ENCODE measurements at places on chromosomes 3 and 15.

GRCh38 chr15:96416218-96416933 is 85.9 kb downstream of the NR2F2 start:
- no peak for DNase-seq

- no peak for DNase-seq
Measured at GRCh38 chr3:55519019-55519418, 31.9 kb upstream of the WNT5A start.

DNA sequence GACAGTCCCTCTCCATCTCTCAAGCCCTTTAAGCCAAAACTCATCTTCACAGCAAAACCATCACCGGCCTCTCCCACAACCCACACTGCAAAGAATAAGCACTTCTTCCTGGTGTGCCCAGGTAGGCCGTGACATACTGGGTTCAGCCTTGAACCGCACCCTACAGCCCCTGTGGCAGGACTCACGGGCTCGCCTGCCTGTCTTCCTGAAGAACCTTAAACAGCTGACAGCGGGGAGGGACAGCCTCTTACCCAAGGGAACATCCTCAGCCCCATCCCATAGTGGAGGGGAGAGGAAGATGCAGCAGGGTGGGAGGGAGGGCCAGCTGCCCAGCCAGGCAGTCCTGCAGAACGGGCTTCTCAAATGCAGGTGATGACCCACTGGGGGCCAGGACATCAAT is 40.2 kb downstream of the TBC1D2B start:
- no peak for DNase-seq

GRCh38 chr15:71705151-71705550 is 105.2 kb upstream of the NR2E3 start:
- DNase-seq, result no peak

DNA sequence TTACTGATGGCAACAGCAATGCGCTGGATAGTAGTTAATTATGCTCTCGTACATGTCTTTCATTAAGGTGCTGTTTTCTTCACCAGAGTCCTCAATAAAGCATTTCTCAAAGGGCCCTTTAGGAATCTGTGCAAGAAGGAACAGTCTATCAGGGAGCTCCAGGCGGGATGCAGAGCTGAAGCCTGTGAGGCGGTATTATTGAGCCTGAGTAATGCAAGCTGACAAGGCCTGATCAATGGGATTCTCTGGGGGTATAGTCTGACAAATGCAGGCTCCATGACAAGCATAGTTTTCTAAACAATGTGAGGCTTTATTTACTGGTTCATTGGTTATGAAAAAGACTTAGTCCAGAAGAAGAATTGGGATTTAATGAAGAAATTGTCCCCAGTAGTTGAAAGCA is 530.9 kb upstream of the CBLB start:
- DNase-seq, result no peak

DNA sequence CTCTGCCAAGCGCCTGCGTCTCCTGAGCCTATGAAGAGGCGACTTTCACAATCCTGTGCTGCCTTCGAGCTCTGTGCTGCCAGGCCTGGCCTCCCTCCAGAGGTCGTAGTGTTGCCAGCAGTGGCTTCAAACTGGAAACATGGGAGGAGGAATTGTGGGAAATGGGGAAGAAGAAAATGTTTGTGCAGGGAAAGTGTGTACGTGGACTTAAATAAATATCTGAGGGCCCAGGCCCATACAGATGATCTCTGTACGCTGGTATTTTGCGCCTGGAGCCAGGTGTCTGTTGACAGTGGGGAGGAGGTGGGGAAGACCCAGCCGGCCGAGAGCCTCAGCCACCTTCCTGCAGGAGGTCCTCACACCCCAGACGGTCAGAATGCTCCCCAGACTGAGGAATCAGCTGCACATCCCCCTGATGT is 44.6 kb downstream of the ZBTB38 start:
- DNase-seq, result no peak

DNA sequence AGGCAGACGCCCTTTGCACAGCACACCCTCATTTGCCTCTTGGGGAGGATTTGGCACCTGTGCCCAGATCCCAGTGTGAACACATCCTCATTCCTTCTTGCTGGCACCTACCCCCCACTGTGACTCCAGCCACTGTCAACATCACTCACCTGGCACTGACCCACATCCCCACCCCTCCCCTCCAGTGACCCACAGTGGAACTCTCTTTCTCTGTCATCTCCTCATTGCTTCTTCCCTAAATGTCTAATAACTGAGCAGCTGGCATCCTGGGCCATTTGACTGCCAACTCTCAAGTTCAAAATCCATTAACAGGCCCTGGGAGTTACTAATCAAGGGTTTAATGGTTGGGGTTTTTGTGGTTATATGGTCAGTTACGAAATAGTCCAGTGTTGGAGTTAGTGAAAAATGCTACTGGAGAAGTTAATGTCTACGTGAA is 14.4 kb downstream of the SNAPC5 start:
- no peak for DNase-seq

GRCh38 chr3:63582943-63583500 is 69.5 kb upstream of the SNTN start:
- no peak for DNase-seq

- no peak for DNase-seq
Measured at GRCh38 chr15:81072551-81072950, 61.5 kb upstream of the CFAP161 start.

DNA sequence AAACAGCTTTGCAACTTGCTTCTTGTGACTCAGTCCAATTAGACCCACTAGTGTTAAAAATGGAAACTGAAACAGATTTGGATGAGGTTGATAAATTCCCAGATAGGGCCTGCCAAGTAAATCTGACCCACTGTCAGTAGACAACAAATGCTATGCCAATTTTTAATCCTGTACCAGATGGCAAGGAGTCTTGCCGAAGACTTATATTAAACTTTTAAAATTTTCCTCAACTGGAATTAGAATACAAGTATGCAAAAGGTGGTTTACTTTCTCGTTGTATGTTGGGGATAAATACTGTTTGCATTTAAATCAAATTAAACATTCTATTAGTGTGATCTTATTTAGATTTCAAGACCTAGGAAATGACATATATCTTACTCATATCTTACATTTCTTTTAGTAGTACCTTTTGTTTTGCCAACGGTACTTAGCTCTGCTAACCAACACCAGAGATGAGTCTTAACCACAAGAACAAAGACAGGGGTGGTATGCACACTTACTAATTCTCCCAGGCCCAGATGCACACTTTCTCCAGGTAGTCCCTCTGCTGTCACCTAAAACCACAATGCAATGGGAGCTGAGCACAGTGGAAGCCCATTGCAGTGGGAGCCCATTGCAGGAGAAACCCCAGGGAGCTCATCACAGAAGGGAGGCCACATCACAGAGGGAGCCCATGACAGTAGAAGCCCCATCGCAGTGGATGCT is 77.8 kb downstream of the WWTR1 start:
- no peak for DNase-seq

DNA sequence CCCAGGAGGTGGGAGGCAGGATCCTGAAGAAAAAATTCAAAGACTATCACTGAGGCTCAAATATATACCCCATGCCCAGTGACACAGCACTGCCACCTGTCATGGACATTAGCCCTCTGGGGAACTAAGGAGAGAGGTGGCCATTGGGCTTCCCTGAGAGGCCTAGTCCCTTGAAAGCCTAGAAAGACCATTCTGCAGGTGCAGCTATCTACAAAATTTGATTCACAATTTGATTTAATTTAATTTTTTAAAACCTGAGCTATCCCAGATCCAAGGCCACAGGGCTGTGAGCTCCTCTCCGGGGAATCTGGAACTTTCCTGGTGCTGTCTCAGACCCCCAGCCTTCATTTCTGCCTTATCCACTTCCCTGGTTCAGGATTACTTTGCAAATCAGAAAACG is 16.9 kb upstream of the KLHL24 start:
- DNase-seq, result no peak

GRCh38 chr3:116034794-116035193 is 410.5 kb downstream of the LSAMP start:
- DNase-seq, result no peak

GRCh38 chr3:73884361-73884760 is 259.6 kb upstream of the PDZRN3 start:
- DNase-seq, result no peak

DNA sequence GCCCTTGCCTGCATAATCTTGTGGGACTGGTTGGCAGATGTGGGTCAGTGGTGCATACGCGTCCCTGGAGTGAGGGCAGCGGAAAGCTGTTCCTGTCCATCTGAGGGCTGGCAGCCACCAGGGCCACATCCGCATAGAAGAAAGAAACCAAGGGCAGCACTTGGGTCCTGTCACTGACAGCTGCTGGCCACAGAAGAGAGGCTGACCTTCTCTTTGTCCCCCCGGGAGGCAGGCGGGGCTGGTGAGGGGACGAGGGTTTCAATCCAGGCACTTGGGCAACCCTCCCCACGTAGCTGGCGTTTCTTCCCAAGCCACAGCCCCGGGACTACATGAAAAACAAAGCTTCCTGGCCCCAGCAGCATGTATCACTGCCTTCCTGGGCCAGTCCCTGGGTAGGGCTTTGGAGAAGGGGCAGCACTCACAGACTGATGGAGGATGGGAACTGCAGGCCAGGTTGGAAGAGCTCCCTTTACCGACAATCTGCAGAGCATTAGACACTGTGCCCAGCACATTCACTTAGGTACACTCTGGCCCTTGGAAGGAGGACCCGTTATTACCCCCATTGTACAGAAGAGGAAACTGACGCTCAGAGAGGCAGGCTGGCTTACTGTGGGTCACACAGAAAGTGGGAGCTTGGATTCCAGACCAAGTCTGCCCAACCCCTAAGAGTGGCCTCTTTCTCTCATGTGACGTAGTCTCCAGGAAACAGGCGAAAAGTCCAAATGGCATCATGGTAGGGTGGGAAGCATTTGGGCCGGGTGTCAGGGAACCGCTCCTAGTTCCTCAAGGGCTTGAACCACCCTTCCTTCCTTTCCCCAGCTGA is 78.8 kb upstream of the SLC6A6 start:
- DNase-seq, result no peak

DNA sequence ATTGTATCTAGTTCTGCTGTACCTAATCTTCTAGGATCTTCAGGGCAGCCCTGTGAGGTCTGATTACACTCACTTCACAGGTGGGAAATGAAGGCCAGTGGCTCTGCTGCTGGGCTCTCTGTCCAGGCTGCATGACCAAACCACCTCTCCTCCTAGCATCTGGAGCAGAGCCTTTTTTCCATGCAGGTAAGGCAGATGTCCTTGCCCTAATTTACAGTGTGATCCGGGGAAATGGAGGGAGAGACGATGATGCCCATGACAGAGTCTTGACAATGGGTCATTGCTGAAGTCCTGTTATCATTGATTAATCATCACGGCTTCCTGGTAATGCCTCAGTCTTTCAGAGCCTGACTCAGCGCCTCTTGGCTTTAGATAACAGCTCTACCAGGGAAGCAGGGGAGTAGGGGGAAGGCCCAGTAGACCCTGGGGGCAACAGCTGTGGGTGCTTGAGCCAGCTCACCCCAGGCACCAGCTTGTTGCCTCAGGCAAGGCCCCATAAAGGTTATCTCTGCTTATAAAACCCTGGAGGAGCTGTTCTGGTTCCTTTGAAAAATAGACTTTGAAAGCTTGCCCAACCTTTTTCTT is 153.4 kb downstream of the GABRG3 start:
- DNase-seq, result no peak

DNA sequence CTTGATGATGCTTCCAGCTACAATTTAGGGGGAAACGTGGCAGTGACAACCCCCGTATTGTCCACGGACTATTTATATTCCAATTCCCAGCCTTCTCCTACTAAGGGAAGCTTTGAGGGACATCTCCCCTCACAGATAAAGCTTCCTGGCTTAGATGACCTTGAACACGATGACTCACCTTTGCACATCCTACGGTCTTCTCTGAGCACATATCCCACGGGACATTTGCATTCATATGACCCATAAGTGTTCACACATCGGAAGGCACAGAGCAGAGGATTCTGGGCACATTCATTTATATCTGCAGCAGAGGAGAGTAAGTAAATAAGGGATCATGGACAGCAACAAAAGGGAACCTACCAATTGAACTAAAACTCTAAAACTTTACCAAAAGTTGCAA is 101.5 kb downstream of the DUT start:
- DNase-seq, result no peak

GRCh38 chr3:37734886-37735285 is 126.8 kb upstream of the CTDSPL start:
- DNase-seq, result no peak

DNA sequence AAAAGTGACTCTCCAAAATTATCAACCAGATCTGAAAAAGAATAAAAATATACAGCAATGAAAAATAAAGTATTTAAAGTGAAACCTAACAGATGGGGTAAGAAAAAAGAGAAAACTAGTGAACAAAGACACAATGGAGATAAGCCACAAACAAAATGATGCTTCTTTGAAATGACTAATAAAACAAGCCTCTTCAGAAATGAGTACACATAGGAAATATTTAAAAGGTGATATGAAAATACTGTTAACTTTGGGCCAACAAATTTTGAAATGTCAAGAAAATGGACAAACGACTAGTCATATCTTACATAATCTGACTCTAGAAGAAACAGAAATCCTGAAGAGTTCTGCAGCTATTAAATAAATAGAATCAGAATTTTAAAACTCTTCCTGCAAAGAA is 164.2 kb downstream of the ERC2 start:
- DNase-seq, result no peak

- no peak for DNase-seq
Measured at GRCh38 chr3:163513149-163513657, 1565.1 kb downstream of the SI start.

DNA sequence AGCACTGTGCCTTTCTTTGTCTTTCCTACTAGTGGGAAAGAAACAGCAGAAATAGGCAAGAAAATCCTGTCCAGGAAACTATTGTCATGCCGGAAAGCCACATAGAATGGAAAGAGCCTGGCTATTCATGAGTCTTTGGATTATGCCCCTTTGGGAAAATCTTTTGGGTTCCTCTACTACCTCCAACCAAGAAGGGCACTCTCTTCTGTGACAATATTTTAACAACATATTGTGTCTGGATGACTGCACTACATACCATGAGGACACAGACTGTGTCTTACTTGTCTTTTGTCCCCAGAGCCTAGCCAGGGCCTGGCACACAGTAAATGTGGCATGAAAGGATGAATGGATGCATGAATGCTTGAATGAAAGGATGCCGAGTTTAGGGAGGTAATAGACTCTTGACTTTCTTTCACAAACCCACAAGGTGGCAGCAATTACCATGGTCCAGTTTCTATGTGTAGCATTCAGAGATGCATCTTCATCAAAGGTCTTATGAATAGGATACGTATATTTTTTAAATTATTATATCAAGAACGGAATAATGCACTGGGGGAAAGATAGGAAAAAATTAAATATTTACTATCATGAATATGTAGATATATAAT is 30.3 kb downstream of the ARL14 start:
- no peak for DNase-seq

GRCh38 chr3:41893977-41894376 is 67.9 kb downstream of the ULK4 start:
- DNase-seq, result no peak

DNA sequence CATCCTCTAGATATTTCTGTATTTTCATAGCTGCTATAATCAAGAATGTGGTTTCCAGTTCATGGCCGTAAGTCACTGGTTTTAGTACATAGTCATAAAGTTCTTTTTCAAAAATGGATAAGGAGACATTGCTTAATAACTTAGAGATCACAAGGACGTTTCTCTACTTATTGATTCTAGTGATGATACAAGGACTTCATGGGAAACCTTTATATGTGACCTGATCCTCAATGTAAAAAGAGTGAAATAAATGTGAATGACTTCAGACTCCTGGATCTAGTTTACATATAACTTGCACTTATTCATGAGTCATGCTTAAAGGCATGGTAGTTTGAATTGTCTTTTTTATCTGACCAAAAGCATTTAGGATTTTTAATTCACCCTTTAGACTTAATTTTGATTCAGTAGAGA is 35.2 kb downstream of the TSC22D2 start:
- DNase-seq, result no peak

GRCh38 chr15:90334304-90334731 is 17.8 kb upstream of the ZNF774 start:
- no peak for DNase-seq

- DNase-seq, result no peak
Measured at GRCh38 chr15:31298707-31299172, 27.9 kb upstream of the KLF13 start.
